ENCODE measurements at places on chromosomes 1 and 21.

GRCh38 chr1:6785728-6786505 lies 663 bp downstream of the CAMTA1 start:
- DNase-seq, result peak; percentile 63

GRCh38 chr1:171295821-171296220 lies 18.2 kb upstream of the FMO4 start:
- DNase-seq, result no peak

DNA sequence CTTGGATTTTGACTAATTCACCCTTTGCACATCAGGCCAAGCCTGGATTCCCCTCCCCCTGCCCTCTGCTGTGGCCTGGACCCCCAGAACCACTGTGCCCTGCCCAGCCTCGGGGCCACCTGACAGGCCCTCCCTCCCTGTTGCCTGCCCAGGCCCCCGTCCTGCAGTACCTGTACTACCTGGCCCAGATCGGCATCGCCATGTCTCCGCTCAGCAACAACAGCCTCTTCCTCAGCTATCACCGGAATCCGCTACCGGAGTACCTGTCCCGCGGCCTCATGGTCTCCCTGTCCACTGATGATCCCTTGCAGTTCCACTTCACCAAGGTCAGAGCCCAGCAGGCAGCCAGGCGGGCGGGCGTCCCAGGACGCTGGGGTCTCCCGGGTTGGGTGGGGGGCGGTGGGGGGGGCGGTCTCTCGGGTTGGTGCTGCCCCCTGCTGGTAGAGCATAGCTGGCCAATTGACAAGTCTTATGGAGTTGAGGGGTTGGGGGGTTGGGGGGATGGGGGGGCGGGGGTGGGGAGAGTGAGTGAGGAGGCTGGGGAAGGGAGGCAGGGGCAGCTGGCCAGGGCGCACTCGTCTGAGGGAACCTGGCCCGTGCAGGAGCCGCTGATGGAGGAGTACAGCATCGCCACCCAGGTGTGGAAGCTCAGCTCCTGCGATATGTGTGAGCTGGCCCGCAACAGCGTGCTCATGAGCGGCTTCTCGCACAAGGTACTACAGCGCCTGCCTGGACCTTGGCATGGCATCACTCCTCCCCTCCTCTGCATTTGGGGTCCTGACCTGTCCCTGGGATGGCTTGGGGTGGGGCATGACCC lies 10.7 kb downstream of the AMPD2 start:
- DNase-seq, result no peak

- peak; percentile 84 for DNase-seq
Observed at GRCh38 chr1:89198491-89199072, at the start of gene GBP4. Gene GBP4, minus strand, starts transcription at chr1:89198942. Its CDS starts 108 bp downstream, at chr1:89198834.

- DNase-seq, result no peak
Observed at GRCh38 chr21:39968010-39968409, 100.8 kb downstream of the PCP4 start.
